ENCODE measurements at places on chromosomes 13 and 19.

GRCh38 chr13:97849305-97849704 lies 104.2 kb upstream of the IPO5 start:
- DNase-seq, result no peak

- DNase-seq, result no peak
Measured at GRCh38 chr13:34363266-34363665, 545.3 kb downstream of the RFC3 start.

DNA sequence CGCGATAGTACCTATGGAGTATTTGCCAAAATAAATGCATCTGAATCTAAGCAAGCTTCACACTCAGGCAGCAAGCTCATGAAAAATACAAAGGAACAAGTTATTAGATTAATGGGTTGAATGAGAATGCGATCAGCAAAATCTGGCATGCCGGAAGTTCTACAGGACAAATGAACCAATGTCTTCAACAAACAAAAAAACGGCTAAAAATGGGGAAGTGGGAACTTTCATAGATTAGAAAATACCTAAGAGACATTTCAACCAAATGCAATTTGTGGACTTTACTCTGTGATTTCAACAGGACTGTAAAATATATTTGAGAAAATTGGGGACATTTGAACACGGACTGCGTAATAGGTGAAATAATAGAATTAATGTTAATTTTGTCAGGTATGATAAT lies 22.4 kb upstream of the RNASEH2B start:
- no peak for DNase-seq

DNA sequence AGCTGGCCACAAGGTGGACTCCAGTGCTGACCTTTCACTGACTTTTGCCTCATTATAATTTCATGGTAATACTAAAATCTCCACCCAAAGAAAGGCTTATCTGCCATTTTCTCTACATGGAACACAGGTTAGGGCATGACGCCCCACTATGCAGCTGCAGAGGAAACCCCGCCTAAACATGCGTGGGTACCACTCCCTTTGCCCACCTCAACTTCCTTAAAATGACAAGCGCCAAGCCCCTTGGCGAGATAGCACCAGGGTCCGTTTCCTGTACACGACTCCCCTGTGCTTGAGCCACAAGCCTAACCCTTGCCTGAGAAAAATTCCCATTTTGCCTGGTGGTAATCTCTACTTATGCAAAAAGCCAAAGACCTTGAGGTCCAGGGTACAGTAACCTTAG lies 36.0 kb upstream of the PABPC3 start:
- DNase-seq, result no peak

DNA sequence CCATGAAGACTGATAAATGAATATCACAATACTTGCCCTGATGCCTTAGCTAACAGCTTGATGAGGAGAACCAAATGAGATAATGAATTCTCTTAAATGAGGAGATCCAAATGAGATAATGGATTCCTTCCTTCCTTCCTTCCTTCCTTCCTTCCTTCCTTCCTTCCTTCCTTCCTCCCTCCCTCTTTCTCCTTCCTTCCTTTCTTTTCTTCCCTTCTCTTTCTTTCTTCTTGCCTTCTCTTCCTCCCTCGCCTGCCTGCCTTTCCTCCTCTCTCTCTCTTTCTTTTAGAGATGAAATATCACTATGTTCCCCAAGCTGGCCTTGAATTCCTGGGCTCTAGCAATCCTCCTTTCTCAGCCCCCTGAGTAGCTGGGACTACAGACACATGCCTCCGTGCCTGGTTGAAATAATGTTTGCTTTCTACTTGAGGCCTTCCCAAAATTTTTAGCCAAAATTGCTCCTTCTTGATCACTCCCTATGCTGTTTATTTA lies 4.0 kb upstream of the SLAIN1 start:
- no peak for DNase-seq

- DNase-seq, result peak; percentile 55
Measured at GRCh38 chr13:23695711-23696464, 125.7 kb downstream of the TNFRSF19 start.

- DNase-seq, result peak; percentile 57
Measured at GRCh38 chr13:102580552-102581169, 16.1 kb upstream of the TPP2 start.

- no peak for DNase-seq
Measured at GRCh38 chr19:38713227-38713649, 31.0 kb downstream of the CAPN12 start.

DNA sequence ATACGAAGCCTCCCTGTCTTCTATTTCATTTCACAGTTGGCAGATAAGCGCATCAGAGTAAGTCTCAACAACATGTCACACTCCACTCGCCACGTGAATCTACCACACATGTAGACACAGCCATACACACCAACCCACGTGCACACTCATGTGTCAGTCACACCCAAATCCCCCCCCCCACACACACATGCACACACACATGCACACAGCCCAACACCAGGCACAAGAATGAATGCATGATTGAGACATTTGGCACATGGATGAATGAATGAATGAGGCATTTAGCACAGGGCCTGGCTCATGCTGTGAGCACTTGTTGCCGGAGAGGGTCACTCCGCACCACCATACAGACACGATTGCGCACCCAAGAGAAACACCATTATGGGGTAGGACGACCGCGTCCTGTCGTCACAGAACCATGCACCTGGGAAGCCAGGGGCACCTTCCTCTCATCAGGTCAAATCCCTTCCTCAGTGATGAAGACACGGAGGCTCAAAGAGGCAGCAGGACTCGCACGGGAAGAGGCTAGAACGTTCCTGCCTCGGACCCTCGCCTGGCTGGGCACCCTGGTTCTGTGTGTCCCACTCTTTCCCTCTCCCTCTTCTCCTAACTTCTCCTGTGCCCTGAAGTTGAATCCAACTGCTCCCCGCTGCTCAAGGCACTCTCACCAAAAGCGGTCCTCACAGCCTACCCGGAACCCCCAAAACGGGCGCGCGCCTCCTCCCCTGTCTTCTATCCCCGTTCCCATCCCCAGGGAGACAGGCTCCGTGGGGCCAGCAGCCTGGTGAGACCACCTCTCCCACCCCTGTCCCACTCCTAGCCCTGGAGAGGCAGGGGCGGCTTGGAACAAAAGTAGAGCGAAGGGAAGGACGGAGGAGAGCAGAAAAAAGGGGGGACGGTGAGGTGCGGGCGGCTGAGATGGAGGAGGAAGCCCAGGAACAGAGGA lies 1.3 kb downstream of the MEIS3 start:
- DNase-seq, result no peak

- DNase-seq, result no peak
Measured at GRCh38 chr13:21938168-21938567, 267.3 kb downstream of the FGF9 start.

GRCh38 chr19:15048128-15048527 lies 1.2 kb upstream of the CASP14 start:
- no peak for DNase-seq

DNA sequence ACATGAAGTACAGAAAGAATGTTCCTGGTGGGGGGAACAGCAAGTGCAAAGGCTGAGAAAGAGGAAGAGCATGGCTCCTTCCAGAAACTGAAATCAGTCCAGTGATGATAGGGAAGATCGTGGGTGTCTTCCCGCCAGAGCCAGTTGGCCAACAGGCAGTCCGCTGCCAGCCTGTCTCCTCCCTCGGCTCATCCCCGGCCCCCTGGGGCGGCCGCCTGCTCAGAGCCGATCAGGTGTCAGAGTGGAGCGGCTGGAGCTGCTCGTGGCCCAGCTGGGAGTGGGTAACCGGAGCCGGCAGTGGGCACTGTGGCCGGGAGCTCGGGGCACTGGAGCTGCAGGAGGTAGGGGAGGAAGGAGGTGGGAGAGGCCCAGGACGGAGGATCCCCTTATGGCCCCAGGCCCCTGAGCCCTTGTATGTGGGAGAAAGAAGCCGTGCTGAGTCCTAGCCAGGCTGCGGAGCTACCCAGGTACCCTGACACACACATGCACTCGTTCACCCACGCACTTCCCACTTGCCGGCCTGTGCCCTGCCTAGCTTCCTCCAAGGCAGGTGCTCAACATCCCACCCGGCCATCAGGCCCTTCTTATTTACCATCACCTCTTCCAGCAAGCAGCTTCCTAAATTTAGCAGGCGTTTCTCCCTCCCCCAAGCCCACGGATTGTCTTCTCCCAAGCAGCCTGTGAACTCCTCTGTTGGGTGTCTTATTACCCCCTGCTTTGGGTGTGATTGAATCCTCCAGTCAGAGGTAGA lies 1.7 kb downstream of the ANKRD24 start:
- no peak for DNase-seq
